ENCODE measurements at places on chromosomes 1 and 21. TPM values are rescaled to one million over a fixed set of nuclear protein-coding genes. Genes with fewer than 3 reads are reported as not detected.

EXTL1 gene
- total RNA-seq, result 1.1 TPM

RNF207 gene
- 4.9 TPM for total RNA-seq

- no peak overlapping the region for H3K27ac ChIP-seq
- no peak for DNase-seq
- no peak overlapping the region for H3K4me3 ChIP-seq
- H3K36me3 ChIP-seq, result no peaks in the 10 kb centered on the region
- H3K4me1 ChIP-seq, result no peaks in the 10 kb centered on the region
Observed at GRCh38 chr1:15902882-15903281, 55.4 kb downstream of the SPEN start.

DNA sequence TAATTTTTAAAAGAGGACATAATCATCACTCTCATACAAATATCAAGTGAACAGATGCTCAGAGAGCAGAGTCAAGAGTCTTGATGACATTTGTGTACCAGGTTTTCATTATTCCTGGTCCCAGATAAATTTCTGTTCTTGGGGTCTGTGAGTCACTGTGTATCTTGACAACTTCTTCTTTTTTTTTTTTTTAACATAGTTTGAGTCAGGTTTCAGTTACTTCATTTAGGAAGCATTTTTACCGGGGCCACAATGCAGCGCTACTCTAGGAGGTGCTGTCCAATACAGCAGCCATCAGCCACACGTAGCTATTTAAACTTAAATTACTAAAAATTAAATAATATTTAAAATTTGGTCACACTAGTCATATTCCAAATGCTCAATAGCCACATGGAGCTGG lies 188.1 kb upstream of the SAMSN1 start:
- H3K27ac ChIP-seq, result no peak overlapping the region
- no peaks in the 10 kb centered on the region for H3K4me1 ChIP-seq
- no peak for DNase-seq
- no peak overlapping the region for H3K4me3 ChIP-seq
- no peaks in the 10 kb centered on the region for H3K36me3 ChIP-seq

DNA sequence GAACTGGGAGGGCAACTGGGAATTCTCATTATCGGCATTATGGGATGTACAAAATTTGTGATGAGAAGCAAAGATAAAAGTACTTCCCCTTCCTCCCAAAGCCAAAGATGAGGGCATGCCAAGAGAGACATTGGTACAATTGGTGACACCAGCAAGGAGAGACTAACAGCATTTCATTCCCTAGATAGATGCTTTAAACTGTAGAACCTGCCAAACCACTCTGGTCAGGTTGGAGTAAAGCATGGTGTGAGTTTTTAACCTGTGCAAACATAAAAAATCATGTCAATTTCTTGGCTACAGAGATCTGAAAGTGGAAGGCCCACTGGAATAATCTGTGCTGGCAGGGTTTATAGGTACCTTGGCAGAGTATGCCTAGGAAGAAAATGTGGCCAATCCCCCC lies 19.4 kb downstream of the CTXND2 start:
- no peak for DNase-seq
- H3K27me3 ChIP-seq, result no peaks in the 10 kb centered on the region
- H3K36me3 ChIP-seq, result no peaks in the 10 kb centered on the region

GRCh38 chr1:204888294-204888693 lies 17.6 kb downstream of the NFASC start:
- no peak overlapping the region for H3K4me3 ChIP-seq
- no peak for DNase-seq
- H3K27ac ChIP-seq, result no peak overlapping the region

Data from H9 (cell line).